ENCODE measurements at places on chromosomes 7 and 10.

DNA sequence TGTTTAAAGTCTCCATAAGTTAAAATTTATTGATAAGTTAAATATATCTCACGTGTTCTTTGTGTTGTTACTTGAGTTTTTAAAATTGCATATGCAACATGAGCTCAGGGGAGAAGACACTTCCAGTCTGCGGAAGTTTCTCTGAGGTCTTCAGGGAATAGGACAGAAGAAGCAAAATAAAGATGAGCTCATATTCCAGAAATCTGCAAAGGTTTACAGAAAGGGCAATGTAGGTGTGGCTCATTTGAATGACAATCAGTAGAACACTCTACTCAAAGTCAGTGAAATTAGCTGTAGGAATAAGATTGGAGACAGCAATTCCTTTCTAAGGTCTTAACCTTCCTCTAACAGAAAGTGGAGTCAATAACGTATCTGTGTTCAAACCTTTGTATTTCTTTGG is 53.7 kb downstream of the CACNA2D1 start:
- no peak for DNase-seq

DNA sequence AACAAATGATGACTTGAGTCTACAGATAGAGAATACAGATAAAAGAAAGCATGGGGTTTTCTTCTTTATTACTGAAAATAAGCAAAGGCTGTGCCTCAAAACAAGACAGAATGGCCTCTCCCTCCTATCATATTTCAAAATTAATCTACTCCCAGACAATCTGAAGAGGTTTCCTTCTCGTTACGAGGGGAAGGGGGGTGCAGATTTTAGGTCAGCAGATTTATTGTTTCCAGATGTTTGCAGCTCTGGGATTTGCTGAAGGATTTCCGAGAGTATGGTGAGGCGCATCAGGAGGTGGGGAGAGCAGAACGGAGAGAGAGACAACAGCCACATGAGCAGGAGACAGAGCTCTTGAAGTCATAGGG is 89.8 kb downstream of the KIAA1549 start:
- no peak for DNase-seq

GRCh38 chr10:124168991-124169802 is 75.8 kb upstream of the CHST15 start:
- no peak for DNase-seq

DNA sequence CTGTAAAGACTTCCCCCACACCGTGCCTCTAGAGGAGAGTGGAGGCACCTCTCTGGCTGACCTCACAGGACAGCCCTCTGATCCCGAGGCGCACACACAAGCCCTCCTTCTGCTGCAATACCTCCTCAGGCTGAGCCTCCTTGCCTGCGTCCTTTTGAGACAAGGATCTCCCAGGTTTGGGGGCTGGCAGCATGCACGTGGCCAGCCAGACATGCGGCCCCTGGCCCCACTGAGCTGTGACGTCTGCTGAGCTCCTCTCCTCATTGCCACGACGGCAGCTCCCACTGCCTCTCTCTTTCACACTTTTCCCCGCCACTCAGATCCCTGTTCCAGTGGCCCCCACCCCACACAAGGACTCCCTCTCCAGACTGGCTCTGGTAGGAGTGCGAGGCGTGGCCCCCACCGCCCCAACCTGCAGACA is 12.2 kb upstream of the DNAAF5 start:
- DNase-seq = no peak

DNA sequence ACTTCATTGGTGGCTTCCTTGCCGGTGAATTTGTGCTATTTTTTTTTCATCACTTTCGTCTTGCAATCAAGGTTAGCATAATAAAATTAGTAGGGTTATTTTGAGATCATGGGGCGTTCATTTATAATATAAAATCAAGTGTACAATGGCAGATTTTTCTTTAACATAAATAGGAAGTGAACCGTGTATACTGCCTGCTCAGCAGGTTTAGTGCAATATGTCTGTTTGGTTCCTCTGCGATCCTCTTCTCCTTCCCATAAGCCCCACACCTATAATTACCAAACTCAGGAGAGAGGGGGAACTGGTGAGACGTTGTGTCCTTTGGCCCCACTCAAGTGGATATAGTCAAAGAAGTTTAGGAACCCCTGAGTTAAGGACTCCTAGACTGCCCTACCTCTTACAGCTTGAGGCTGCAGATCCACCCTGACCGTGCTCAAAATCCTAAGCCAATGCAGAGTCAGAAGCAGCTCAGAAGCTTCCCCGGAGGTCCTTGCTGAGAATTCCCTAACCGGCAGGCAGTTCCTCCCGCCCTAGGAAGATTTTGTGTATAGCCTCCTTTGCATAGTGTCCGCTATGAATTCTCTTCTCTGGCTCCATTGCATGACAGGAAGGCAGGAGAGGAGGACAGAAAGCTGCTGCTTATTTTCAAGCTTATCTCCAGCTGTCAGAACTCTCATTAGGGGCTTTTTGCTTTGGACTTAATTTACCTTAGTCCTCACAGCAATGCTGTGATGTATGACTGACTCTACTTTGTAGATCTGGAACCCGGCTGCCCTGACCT is 41.5 kb downstream of the PYROXD2 start:
- no peak for DNase-seq

GRCh38 chr7:155696747-155697146 is 52.3 kb downstream of the RBM33 start:
- DNase-seq = no peak

DNA sequence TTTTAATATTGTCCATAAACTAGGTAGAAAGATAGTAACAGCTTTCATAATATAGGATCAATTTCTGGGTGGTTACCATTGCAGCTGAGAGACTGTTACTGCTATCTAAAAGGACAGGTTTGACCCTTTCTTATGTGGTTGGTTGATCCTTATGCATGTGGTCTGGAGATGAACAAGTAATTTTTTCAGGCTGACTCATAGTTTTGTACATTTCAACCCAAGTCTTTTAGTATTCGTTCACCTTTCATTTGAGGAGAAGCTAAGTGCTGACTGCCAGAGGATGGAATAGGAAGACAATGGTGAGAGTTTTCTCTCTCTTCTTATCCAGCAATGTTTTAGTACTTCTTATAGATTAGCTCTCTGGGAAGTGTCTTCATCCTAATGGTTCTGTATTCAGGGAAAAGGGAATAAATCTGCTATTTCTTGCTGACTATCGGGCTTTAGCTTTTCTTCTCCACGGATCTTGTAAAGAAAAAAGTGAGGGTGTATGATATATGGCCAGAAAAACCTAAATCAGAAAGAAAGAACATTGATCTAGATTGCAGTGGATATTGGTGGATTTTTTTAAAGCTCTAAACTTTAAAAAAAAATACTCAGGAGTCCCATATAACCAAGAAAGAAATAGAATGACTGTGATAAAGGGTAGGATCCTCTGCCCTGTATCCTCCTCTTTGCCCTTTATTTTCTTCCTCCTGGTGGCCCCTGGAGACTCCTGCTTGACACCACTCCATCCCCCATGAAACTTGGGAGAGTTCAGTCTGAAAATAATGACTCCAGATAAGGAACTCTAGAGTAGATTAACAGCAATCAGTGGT is 88.0 kb downstream of the CPED1 start:
- no peak for DNase-seq

DNA sequence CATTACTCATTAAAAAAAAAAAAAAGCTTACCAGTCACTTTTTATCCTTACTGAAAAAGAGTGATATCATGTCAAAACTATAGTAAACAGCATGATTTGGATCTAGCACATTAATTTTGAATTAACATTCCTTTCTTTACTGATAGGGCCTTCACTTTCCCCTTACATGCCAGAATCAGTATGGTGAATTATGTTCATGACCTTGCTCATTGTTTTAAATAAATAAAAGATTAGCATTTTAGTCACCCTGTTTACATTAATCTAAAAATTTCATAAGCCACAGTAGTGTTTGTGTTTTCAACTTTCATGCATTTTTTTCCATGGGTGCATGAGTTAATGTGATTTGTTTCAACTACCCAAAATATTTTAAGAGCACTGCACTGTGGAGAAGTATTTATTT is 160.8 kb downstream of the TFEC start:
- no peak for DNase-seq

- DNase-seq = no peak
Observed at GRCh38 chr10:3949711-3950110, 164.7 kb upstream of the KLF6 start.

DNA sequence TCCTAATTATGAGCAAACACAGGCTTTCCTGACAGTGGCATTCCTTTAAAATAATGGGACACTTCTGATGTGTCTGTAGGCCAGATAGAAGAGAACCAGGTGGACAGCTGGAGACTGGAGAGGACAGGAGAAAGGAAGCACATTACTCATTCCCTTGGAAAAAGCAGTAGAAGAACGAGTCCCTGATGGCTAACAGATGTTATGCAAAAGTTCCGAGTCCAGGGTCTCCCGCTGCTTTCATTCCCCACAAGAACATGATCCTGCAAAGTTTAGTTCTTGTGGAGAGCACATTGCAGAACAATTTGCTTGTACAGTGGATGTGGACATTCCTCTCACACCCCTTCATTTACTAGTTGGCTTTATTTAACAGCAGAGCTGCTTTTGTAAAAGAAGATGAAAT is 137.6 kb downstream of the GPAM start:
- DNase-seq = no peak

GRCh38 chr10:130054021-130054420 is 56.6 kb downstream of the C10orf143 start:
- no peak for DNase-seq

GRCh38 chr10:95697429-95697828 is 3.7 kb upstream of the TCTN3 start:
- no peak for DNase-seq

GRCh38 chr10:20372748-20373147 is 524.4 kb downstream of the NEBL start:
- no peak for DNase-seq

DNA sequence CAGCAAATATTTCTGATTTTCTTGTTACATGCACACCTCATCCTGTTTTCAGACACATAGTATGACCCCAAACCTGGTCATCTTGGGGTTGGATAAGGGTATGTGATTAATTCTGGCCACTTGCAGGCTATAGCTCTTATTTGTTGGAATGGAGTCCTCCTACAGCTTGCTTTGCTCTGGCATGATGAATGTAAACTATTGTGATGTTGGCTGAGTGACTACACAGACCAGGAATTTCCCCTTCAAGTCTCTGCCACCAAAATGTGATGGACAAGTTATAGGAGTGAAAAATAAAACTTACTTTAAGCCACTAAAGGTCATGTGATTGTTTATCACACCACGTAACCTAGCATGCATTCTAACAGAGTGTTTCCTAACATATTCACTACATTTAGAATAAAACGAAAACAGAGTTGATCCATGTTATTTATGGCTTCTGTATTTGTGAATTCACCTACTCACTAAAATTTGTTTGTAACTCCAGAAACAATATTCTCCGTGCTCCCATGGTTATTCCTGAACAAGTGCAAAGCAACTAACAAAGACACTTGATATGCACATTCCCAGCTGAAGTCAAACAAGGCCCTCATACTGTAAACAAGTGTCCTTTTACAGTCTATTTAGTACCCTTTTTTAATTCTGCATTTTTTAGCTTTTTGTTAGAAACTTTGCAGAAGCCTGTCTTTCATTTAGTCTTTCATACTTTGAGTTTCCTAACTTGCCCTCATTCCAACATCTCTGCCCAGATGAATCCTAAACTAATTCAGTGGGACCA is 599.2 kb upstream of the PCDH15 start:
- DNase-seq = no peak

- no peak for DNase-seq
Observed at GRCh38 chr10:68315582-68315981, 16.3 kb upstream of the HNRNPH3 start.
